ENCODE measurements at places on chromosomes 1 and 21.

GRCh38 chr1:244603498-244603897 is 49.4 kb upstream of the DESI2 start:
- DNase-seq, result no peak

DNA sequence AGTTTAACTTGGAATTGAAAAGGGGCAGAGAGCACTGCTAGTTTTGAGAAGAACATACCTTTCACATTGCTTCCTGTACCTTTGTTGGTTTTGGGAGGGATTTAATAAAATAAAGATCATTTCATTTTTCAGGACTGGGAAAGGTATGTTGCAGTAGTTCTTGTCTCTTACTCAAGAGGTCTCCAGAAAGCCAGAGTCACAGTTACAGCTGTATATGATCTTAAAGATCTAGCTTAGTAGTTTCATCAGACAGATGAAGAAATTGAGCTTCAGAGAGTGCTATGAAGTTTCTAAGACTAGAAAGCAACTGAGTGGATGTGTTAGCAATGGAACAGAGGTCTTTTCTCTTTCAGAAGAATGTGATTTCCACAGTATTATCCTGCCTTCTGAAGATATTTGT is 1.0 kb downstream of the OR10K2 start:
- no peak for DNase-seq

GRCh38 chr1:201488830-201489589 is 17.9 kb downstream of the CSRP1 start:
- DNase-seq, result no peak

DNA sequence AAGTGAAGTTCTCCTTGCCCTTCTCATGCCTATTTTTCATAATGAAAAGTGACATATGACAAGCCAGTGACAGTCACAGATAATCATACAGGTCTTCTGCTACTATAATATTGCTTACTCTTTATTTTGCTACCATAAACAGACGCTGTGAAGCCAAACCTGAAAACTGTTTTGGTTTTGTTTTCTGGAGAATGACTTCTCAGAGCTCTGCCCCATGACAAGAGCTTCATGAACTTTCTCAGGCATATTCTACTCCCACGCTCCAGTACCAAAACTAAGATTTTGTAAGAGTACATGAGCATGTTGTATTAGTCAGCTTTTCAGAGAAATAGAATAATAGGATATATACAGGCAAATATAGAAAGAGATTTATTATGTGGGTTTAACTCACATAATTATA is 64.3 kb upstream of the VTCN1 start:
- no peak for DNase-seq

- DNase-seq, result no peak
Measured at GRCh38 chr1:186202271-186202764, 172.7 kb downstream of the TPR start.

DNA sequence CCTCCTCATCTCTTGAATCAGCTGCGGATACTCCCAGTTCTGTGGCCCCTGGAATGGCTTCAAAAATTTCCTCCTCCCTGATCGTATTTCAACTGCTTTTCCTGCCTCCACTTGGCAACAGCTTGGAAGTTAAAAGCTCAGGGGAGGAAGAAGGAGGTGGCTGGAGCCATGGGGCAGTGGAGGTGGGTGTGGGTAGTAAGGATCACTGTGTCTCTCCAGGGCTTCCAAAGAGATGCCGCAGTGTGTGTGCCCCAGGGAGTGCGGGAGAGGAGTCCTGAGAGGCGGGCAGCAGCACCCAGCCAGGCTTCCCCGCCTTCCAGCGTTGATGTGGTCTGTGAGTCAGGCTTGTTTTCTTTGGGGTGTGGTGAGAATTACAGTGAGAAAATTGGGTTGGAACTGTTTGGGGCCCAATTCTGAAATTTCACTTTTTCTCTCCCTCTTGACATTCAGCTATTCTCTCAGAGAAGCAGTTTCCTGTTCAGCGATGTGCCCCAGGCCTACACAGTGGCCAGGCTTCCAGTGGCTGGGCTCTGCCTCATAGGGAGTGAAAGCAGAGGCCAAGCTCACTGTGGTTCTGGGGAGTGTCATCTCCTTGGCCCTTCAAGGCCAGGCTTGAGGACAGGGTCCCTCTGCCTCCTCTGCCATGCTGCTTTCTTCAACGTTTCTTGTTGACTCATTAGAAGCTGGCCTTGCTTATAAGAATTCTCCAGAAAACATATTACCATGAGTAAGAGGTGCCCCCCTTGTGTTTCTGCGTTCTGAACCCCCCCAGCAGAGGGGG is 69.0 kb downstream of the PGM1 start:
- no peak for DNase-seq

GRCh38 chr1:198254948-198255347 is 98.2 kb downstream of the NEK7 start:
- DNase-seq, result no peak

GRCh38 chr1:53392460-53392859 is 64.6 kb upstream of the LRP8 start:
- DNase-seq, result no peak

GRCh38 chr1:221734187-221734586 is 7.7 kb downstream of the DUSP10 start:
- no peak for DNase-seq

- DNase-seq, result peak; percentile 71
Measured at GRCh38 chr1:89780721-89781120, 40.1 kb upstream of the LRRC8D start.

DNA sequence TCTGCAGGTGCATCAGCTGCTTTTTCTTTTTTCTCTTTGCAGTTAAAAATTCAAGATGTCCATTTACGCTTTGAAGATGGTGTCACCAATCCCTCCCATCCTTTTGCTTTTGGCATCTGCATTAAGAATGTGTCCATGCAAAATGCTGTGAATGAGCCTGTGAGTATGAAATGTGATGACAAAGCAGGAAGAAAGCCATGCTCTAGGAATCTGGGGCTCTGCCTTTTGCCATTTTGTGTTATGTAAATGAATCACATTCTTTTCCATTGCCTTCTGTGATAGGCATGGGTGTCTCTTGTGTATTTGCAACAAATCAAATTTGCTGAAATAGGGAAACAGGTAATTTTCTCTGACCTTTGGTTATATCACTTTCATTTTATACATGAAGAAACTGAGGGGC is 19.4 kb downstream of the VPS13D start:
- DNase-seq, result no peak
